Effector memory CD8-positive, alpha-beta T cell (primary cell): ENCODE measurements at places on chromosomes 1 and 21.
A peak's percentile ranks its signal among the peaks of the same experiment; 100 is the strongest.

GRCh38 chr21:45366931-45367401 is 38.0 kb upstream of the COL18A1 start:
- H3K36me3 ChIP-seq = peaks cover 4% of the 10 kb centered on the region
- H3K27me3 ChIP-seq = peaks cover 69% of the 10 kb centered on the region
- DNase-seq = no peak
- no peak overlapping the region for H3K4me3 ChIP-seq

GRCh38 chr1:7993593-7994479 is 32.3 kb downstream of the ERRFI1 start:
- H3K27me3 ChIP-seq = no peaks in the 10 kb centered on the region
- peaks cover 18% of the 10 kb centered on the region for H3K36me3 ChIP-seq

GRCh38 chr1:226063977-226064815 is 1.7 kb downstream of the H3-3A start:
- peak; percentile 27 for DNase-seq

DNA sequence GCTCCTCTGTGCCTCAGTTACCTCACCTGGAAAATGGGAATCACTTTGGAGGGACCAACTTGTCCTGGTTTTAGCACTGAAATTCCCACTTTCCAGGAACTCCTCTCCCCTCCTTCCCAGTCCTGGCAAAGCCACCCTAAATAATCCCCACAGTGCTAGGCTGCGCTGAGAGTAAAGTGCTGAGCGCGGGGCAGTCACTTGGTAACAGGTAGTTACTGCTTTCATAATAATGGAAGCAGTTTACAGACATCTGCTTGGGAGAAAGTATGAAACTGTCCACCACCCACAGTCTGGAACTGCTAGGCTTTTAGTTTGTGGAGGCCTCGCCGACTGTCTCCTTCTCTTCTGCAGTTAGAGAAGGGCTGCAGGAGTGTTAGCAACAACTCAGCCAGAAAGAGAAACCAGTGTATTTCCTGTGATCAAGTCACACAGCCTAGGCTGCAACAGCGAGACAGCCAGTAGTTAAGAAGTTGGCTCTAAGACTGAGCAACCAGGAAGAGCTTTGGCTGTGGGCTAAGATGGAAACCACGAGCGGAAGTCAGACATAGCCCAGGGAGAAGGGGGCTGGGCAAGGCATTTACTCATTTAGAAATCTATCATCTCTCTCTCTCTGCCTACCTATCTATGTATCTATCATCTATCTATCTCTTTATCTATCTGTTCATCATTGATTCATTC is 30.8 kb upstream of the ABCG1 start:
- peak overlapping the region; percentile 74 for H3K4me3 ChIP-seq
- H3K27ac ChIP-seq = peak overlapping the region; percentile 97
- no peaks in the 10 kb centered on the region for H3K27me3 ChIP-seq
- H3K36me3 ChIP-seq = peaks cover 11% of the 10 kb centered on the region
- DNase-seq = peak; percentile 75

GRCh38 chr1:218247339-218247738 is 37.8 kb upstream of the RRP15 start:
- DNase-seq = no peak
- H3K36me3 ChIP-seq = no peaks in the 10 kb centered on the region
- H3K27ac ChIP-seq = no peak overlapping the region
- H3K4me1 ChIP-seq = no peaks in the 10 kb centered on the region
